ENCODE measurements at places on chromosomes 11 and 22.

- no peak for DNase-seq
These were observed 26.9 kb upstream of the TENM4 start for GRCh38 chr11:79467761-79468160.

- DNase-seq, result peak; percentile 99
These were observed 35.1 kb downstream of the FBLN1 start for GRCh38 chr22:45537734-45538181.

- DNase-seq, result no peak
These were observed 9.7 kb upstream of the BID start for GRCh38 chr22:17783773-17784480.

DNA sequence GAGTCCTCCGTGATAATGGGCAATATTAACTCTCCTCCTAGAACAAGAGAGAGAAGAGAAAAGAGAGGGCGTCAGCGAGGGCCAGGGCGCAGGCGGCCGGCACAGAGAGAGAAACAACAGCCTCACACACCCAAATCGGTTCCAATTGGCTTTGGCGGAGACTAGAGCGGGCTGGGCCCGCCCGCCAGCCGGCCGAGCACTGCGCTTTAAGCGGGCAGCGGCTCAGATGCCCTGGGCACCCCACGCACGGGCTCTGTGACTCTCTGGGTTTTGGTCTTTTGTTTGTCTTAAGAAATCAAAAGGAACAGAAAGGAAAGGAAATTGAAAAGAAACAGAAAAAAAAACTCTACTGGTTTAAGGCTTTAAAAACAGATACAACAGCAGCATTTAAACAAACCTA, 17.0 kb downstream of the SLC22A12 start:
- DNase-seq, result peak; percentile 16

GRCh38 chr11:46100670-46101069, 20.6 kb downstream of the PHF21A start:
- no peak for DNase-seq

- DNase-seq, result peak; percentile 13
These were observed 104.2 kb upstream of the HSD17B12 start for GRCh38 chr11:43576320-43576802.

- DNase-seq, result no peak
These were observed 31.6 kb upstream of the A4GALT start for GRCh38 chr22:42752230-42752746.

- no peak for DNase-seq
These were observed 218.8 kb downstream of the PGR start for GRCh38 chr11:100910808-100911207.

DNA sequence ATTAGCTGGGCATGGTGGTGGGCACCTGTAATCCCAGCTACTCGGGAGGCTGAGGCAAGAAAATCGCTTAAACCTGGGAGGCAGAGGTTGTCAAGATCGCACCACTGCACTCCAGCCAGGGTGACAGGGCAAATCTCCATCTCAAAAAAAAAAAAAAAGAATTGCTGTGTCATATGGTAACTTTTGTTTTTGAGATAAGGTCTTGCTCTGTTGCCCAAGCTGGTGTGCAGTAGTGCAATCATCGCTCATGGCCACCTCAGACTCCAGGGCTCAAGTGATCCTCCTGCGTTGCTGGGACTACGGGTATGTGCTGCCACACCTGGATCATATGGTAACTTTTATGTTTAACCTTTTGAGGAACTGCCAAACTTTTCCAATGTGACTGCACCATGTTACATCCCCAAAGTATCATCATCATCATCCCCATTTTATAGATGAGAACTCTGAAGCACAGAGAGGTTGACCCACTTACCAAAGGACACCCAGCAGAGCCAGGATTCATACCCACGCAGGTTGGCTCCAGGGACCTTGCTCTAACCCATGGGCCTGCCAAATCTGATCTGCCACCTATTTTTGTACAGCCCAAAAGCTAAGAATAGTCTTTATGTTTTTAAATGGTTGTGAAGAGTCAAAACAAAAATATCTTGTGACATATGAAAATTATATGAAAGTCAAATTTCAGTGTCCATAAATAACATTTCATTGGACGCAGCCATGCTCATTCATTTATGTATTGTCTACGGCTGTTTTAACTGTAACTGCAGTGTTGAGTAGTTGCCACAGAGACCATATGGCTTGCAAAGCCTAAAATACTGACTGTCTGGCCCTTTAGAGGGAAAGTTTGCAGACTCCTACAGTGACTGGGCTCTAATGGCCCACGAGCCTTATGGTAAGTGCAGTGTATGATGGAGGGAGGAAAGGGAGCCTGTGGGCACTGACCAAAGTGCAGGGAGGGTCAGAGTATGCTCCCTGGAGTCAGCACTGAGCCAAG, 45.3 kb downstream of the GDPD5 start:
- no peak for DNase-seq

- no peak for DNase-seq
These were observed 58.9 kb upstream of the EMID1 start for GRCh38 chr22:29146771-29147170.

DNA sequence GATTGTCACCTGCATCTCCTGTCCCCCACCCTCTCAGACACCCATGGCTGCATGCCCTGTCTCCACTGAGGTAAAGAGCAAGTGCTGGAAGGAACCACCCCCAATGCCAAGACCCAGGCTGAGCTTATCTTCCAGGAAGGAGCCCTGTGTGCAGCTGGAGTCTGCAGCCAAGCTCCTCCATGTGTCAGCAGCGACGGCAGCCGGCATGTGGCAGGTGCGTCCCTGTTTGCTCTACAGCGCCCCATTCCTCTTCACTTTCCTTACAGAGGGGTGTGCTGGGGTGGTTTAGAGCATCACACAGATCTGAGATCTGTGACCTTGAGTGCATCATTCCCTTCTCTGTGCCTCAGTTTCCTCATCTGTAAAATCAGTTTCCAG, 7.7 kb upstream of the MN1 start:
- DNase-seq, result no peak

DNA sequence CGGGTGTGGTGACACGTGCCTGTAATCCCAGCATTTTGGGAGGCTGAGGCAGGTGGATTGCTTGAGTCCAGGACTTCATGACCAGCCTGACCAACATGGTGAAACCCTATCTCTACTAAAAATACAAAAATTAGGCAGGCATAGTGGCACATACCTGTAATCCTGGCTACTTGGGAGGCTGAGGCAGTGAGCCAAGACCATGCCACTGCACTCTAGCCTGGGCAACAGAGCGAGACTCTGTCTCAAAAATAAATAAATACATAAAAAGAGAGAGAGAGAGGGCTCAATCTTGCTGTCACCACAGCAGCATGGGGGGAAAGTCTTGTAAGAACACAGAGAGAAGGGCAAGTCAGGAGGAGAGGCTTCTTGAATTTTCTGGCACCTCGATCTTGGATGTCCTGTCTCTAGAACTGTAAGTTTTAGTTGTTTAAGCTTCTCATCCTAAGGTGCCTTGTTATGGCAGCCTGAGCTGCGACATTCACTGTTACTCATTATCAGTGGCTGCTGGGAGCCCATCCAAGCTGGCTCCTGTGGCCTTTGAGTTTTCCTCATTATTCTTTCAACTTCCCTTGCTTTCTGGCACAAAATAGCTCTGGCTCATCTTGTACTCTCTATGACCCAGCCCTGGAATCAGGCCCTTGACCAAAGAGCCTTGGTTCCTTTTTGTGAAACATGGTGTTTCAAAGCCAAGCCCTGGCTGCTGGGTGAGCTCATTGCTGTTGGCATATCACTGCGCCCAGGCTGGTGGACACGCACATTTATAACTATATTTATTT, 8.0 kb upstream of the PSMC3 start:
- no peak for DNase-seq

DNA sequence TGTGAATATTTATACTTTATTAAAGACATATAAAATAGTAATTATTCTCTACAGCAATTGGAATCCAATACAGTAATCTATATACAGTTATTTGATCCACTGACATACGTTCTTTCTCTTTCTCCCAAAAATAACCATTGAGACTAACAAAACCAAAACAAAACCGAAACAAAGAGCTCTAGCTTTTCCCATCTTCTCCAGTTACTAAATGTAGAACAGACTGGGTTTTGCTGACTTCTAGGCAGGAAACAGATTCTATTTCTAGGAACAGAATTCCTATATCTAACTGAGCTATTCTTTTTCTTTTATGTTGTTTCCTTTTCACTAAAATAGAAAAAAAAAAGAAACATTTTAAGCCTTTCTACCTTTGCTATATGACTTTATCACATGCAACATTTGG, 80.1 kb downstream of the PACS1 start:
- peak; percentile 10 for DNase-seq

DNA sequence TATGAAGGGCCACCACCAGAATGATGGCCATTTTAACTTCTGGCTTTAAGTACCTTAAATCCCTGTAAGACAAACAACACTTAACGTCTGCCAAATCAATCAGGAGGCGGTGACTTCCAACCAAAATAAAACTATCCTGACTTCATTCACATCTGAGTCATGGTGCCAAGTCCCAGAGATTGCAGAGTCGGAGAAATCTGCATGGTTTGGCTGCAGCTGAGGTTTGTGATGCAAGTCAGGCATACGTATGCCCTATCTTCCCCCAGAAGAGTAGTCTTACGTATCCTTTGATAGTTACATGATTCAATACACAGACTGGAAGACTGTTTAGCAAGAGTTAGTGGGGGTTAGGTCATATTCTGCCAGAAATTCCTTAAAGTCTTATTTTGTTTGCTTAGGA, 1.7 kb upstream of the GAB2 start:
- DNase-seq, result peak; percentile 90

DNA sequence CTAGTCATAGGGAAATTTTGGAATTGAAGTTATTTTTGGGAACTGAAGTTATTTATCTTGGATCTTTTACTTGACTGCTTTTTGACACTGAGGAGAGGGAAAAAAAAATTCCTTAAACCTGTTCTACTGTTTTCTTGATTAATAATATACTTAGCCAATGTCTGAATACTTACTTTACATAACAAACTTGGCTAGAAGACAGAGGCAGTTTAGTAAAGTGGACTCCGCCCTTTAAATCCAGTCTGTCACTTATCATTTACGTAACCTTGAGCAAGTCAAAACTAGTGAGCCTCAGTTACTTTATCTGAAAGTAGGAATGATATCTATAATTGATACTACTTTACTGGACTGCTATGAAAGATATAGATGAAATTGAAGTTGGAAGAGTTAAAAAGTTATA, 19.5 kb downstream of the CTSC start:
- no peak for DNase-seq

DNA sequence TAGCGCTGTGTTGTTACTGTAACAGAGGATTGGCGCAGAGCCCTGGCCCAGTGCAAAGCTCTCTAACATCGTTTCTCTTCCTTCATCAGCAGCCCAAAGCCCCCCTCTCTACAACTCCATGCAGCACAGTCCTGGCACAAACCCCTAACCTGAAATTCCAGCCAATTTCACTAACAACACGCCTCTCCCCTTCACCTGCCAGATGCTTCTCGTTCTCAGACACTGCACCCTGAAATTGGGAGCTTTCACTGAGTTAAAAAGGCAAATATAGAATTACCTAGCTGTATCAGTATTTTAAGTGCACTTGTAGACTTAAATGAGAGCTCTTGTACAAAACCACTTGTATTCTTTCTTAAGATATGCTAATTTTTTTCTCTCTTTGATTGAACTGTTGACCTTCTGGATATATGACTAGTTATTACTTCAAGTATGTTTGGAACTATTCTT, 16.3 kb downstream of the GRAP2 start:
- DNase-seq, result no peak

All from fibroblast of skin of scalp (primary cell).